ENCODE measurements at places on chromosomes 4 and X.

DNA sequence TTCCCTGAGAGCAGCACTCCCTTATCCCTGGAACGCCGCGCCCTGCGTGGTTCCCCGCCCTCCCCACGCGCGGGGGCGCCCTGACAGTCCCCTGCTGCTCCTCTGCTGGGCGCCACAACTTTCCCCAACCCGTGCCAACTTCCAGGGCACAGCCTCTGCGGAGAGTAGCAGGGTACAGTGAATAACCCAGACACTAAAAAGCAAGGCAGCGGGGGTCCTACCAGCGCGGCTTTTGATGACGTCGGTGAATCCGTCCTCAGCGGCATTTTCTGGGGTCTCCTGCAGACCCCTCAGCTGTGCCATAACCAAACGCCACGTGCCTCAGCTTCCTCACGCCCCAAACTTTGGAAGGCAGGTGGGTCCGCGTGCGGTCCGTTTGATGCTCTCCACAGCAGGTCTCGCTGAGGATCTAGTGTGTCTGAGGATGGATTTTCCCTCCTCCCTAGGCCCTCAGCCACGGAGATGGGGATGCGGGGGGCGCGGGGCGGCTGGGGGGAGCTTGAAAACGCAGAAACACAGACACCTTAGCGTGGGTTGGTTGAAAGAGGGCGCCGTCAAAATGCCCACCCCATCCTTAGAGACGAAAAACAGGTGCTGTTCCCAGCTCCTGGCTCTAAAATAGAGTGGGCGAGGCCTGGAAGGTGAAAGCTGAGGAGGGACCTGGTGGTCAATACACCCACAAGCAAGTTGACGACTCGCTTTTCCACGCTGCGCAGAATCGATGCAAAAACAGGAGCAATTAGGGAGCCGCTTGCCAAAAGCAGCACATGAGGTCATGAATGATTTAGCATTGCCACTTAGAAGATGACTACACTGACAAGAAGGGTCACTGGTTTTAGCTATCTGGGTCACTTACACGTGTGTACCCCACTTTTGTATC, 405.6 kb downstream of the FAM47A start:
- DNase-seq = no peak

- DNase-seq = no peak
These were observed 1.0 kb downstream of the SCD5 start for GRCh38 chr4:82797405-82798111.

DNA sequence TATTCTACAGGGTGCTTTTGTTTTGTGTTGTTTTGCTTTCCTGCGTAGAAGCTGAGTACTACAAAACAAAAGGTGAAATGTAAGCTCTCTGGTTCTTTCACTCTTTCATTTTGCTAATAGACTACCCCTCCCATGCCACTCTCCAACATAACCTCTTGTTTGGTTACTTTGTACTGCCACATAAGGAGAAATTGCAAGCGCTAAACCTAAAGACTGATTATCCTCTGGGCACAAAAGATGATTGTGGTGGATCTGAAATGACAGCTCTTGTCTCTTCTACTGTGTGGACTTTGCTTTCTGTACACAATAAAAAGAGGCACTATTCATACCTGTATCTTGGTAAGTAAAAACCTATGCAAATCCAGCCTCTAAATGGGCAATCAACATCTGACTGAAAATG, 5.3 kb downstream of the MBNL3 start:
- DNase-seq = no peak

GRCh38 chr4:153589703-153590595, 94.1 kb upstream of the TLR2 start:
- DNase-seq = no peak

- peak; percentile 79 for DNase-seq
These were observed 40.2 kb upstream of the SULT1B1 start for GRCh38 chr4:69800599-69800998.

DNA sequence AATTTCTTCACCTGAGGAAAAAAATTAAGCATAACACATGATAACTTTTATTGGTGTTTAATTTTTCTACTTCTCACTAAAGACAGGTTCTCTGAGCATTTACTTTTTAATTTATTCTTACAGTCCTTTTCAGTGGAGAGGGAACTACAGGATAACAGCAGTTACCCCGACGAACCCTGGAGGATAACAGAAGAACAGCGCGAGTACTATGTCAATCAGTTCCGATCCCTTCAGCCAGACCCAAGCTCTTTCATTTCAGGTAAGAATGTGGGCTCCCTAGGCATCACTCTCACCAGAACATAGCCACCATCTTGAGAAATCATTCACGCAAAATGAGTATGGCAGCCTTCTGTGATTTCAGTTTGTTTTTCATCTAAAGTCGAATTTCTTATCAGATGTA, 100.8 kb downstream of the REPS2 start:
- DNase-seq = no peak

- peak; percentile 47 for DNase-seq
These were observed 114.7 kb downstream of the MXRA5 start for GRCh38 chrX:3231766-3232165.

DNA sequence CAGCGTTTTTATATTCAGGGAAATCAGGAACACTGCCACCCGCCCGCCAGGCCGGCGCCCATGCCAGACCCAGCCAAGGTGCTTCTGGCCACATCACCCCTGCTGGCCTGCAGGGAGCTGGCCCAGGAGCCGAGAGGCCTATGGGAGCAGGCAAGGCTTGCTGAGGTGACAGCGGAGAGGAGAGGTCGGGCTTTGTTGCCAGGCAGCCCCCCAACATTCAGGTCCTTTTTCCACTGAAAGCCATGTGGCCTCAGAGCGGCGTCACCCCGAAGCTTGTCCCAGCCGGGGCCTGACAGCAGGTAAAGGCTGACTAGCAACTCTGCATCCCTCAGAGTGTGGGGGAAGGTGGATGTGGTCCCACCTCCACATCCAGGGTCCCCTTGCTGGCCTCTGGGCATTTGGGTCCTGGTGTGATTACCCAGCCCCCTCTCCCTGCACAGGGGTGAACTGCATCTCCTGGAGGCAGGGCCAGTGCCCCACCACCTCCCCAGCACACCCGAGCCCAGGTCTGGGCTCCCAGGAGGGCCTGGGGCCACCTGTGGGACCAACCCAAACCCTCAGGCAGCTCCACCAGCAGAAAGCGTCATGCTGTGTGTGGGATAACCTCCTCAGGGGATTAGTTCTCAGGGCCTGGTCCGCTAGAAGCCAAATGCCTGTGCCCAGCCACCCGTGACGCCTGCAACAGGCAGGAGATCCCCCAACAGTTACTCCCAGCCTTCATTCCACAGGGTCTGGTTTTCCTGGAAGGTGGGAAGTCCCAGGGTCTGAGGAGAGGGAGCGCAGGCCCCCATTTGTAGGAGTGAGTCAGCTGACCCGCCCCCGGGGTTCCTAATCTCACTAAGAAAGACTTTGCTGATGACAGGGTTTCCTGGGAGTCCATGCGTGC, at the start of gene PDE6B:
TSS of gene PDE6B (plus strand) at position 869 of the 886 bp plus-strand sequence. CDS start 54 bp downstream, outside the sequence.
- DNase-seq = no peak

- DNase-seq = no peak
These were observed 28.6 kb downstream of the ANK2 start for GRCh38 chr4:113078066-113078465.

DNA sequence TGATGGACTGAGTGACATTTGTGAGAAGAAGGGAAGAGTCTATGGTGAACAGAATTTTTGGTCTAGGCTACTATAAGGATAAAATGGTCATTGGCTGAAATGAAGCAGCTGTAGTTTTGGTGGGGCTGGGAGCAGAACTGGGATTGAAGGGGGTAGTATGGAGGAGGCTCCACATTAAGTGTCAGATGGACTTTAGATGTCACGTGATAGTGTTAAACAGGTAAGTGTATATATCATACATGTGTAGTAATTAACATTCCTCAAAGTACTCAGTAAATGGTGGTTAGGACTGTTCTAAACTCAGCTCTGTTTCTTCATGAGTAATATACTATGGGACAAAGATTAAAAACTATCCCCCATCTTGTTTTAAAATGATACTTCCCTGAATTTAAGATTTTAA, 947.9 kb downstream of the PDHA2 start:
- no peak for DNase-seq

DNA sequence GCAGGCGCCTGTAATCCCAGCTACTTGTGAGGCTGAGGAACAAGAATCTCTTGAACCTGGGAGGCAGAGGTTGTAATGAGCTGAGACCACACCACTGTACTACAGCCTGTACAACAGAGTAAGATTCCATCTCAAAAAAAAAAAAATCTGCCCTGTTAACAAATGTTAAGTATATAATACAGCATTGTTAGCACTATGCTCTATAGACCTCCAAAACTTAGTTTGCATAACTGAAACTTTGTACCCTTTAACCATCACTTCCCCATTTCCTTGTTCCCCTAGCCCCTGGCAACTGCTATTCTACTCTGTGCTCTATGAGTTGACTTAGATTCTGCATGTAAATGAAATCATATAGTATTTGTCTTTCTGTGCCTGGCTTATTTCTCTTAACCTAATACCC, 76.7 kb downstream of the TAB3 start:
- no peak for DNase-seq

GRCh38 chr4:17964576-17964975, 57.0 kb downstream of the LCORL start:
- DNase-seq = no peak

GRCh38 chr4:170030121-170030520, 3.9 kb upstream of the MFAP3L start:
- DNase-seq = no peak

- DNase-seq = no peak
These were observed 97.6 kb downstream of the CPE start for GRCh38 chr4:165476214-165477098.

- DNase-seq = peak; percentile 2
These were observed 433.0 kb downstream of the PCDH10 start for GRCh38 chr4:133581996-133582619.

DNA sequence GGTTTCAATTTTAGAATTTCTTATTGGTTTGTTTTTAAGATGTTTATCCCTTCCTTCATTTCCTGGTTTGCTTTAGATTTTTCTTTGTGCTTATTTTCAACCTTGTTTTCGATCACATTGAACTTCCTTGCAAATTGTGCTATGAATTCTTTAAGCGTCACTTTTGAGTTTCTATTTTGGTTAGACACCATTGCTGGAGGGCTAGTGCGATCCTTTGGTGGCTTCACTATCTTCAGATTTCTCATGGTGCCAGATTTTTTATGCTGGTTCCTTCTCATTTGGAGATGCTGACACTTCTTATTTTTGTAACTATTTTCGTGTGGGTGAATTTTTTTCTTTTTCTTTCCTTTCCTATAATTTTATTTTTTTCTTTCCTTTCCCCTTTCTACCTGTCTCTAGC, 227.2 kb upstream of the HDX start:
- DNase-seq = no peak

DNA sequence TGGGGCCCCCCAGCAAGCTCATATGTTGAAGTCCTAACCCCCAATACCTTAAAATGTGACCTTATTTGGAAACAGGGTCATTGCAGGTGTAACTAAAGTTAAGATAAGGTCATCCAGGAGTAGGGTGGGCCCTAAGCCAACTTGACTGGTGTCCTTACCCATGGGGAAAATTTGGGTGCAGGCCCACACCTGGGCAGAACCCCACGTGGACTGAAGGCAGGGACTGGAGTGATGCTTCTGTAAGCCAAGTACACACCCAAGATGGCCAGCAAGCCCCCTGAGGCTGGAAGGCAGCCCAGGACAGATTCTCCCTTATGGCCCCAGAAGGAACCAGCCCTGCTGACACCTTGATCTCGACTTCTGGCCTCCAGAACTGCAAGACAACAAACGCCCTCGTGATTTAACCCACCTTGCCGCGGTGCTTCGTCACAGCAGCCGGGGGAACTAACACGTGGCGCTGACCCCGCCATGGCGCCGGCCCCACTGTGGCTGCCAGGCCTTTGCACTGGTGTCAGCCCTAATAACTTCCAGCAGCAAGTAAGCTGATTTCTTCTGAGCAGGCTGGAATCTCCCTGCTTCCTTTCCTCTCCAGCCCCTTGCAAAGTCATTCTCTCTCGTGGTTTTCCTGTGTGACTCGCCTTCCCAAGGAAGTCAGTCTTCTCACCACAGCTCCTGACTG, 23.2 kb upstream of the MXD4 start:
- DNase-seq = peak; percentile 66

- DNase-seq = peak; percentile 17
These were observed 217.6 kb downstream of the AFAP1 start for GRCh38 chr4:7721984-7722551.

GRCh38 chrX:17380221-17380620, 5.2 kb downstream of the NHS start:
- no peak for DNase-seq

DNA sequence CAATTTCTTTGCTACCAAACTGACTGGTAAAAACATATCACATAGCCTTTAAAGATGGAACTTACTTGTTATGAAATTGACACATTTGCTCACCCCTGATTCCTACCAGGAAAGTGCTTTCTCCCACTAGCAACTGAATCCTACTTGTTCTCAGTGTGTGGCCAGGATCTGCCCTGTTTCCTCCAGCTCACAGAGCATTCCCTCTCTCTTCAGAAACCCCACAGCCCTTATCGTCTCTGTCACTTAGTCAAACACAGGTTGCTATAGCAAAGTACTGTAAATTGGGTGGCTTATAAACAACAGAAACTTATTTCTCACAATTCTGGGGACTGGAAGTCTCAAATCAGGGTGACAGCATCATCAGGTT, 265.2 kb upstream of the BOD1L1 start:
- DNase-seq = no peak

- no peak for DNase-seq
These were observed 98.6 kb upstream of the GPM6A start for GRCh38 chr4:175910700-175911099.

All from fibroblast of skin of scalp (primary cell).